ENCODE measurements at places on chromosomes 2 and 18.
A peak's percentile ranks its signal among the peaks of the same experiment; 100 is the strongest.

DNA sequence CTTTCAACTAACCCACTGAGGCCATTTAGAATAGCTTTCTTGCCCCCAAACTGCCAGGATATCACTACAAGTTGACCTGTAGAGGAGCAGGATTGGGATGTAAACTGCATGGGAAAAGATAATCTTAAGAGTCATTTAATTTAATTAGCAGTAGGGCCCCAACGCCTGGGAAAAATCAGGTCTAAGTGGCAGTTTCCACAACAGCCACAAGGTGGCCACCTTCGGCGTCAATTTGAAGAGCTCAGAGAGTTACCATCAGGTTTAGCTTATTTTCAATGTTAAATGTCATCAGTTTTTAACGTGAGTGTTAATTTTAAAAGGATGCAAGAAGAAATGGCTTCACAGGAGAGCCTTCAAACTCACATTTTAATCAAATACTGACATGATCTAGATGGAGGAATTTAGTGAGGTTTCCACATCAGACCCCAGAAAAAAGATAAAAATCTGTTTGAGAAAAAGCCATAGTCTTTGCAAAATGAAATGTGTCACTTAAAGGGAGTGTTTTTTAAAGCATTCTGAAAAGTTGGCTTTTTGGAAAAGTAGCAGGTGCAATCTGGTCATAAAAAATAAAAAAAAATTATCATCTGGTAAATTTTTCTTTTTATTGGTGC, 77.3 kb upstream of the UPP2 start:
- no peaks in the 10 kb centered on the region for H3K27me3 ChIP-seq
- no peak overlapping the region for H3K4me3 ChIP-seq
- H3K4me1 ChIP-seq, result no peaks in the 10 kb centered on the region

DNA sequence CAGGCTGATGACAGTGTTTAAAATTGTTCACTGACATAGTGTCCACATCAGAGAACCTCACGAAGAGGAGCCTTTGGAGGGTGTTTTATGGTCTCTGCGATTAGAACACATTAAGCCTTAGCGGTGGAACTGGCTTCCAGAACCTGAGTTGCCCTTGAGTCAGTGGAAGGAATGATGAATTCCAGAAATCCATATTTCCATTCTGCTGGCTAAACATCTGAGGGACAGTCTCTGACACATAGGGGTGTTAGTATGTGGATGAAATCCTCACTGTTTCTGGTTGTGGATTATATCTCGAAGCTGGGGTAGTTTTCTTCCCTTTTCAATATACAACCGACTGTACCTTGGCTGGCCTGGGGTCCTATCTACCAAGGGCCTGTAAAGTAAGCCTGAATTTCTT, 4.0 kb downstream of the CASP10 start:
- no peaks in the 10 kb centered on the region for H3K27me3 ChIP-seq
- H3K4me3 ChIP-seq, result no peak overlapping the region
- DNase-seq, result no peak
- no peak overlapping the region for H3K27ac ChIP-seq
- H3K4me1 ChIP-seq, result peaks cover 38% of the 10 kb centered on the region

DNA sequence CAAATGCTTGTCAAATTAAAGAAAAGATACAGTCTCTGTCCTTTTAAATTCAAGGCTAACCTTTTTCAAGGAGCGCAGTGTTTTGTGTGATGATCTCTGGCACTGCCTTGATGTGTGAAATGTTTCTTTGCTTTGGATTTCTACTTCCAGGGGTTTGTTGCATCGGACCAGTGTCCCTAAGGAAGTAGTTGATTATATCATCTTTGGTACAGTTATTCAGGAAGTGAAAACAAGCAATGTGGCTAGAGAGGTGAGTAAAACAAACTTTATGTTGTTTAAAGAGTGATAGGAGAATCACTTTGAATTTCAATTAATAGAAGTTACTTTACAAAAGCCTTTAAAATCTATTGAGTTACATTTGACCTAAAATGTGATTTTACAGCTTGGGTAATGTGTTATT, 28.8 kb downstream of the HADHB start:
- no peak overlapping the region for H3K4me3 ChIP-seq
- H3K36me3 ChIP-seq, result peaks cover 37% of the 10 kb centered on the region
- DNase-seq, result no peak
- H3K27ac ChIP-seq, result peak overlapping the region; percentile 58

DNA sequence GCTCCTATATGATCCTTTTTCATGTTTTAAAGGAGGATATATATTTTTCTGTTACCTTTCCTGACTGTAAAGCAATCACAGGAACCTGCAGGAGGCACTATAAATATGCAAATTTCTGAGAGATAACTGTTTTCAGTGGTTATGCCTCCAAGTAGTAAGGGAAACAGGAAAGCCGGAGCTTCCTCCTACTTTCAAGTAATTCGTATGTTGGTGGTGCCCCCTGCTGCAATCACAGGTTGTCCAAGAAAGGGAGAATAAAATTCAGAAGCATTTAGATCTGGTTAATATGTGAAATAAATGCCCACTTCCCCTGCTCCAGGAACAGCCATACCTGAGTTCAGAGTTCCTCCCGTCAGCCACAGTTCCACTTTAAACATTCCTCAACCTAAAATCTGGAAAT, 12.0 kb upstream of the BCL11A start:
- H3K4me1 ChIP-seq, result peaks cover 13% of the 10 kb centered on the region
- H3K27me3 ChIP-seq, result no peaks in the 10 kb centered on the region
- DNase-seq, result no peak
- no peak overlapping the region for H3K27ac ChIP-seq
- no peaks in the 10 kb centered on the region for H3K36me3 ChIP-seq
